ENCODE measurements at places on chromosomes 3 and 15.
A peak's percentile ranks its signal among the peaks of the same experiment; 100 is the strongest.

GRCh38 chr15:74062671-74063070 lies 19.7 kb downstream of the GOLGA6A start:
- no peak for DNase-seq

DNA sequence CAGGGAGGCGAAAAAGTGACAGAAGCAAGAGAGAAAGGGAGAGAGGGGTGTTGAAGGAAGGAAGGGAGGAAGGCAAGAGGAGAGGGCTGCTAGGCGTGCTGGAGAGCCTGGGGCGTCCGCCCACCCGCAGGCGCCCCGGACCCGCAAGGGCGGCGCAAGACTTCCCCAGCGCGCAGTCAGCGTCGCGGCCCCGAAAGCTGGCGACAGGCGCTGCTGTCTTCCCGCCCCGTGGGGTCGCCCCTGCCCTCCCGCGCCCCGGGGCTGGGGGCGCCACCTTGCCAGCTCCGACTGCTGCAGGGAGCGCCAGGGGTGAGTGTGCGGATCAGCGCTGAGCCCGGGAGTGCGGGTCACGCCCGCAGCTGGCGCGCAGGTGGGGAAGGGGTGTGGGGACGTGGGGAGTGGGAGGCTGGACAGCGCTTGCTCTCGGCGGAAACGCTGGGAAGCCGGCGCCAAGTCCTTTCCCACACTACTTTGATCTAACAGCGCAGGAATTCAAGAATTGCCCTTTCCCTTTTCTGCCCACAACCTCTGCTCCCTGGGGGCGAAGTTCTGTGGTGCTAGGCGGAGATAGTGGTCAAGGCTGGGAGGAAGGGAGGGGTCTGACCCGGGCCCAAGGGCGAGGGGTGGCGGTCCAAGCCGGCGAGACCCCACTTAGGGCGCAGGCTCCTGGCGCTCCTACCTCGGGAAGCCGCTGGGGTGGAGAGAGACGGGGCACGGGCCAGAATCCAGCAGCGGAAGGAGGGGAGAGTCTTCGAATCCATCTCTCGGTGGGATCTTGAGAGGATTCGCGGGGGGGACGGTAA lies 266.1 kb downstream of the CGGBP1 start:
- DNase-seq: no peak

DNA sequence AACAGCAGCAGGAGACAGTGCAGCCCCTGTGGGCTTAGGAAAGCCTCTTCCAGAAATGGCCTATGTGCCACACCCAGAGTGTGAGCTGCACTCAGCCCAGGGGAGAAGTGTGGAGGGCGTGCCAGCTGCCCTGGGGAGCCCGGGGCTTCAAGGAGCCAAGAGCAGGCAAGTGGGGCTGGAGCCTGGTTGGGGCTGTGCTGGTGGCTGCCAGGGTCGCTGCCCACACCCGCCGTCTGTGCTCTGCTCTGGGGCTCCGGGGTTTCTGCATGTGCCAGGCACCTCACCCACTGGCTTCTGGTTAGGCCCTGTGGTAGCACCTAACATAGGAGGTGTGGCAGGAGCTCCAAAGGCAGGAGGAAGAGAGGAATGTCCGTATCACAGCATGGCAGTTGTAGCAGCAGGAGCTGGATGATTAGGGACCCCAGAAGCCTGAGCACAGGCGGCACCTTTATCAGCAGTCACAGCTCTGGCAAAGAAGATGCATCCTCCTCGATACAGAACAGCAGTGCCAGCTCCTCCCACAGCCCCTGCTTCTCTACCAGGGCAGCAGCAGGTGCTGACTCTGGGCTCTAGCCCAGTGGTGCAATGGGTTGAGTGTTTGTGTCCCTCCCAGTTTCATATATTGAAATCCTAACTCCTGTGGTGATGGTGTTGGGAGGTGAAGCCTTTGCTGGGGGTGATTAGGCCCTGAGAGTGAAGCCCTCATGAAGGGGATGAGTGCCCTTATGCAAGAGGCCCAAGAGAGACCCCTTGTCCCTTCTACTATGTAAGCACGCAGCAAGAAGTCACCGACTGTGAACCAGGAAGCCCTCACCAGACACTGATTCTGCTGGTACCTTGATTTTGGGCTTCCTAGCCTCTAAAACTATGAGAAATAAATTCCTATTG lies 70.0 kb upstream of the KLF13 start:
- DNase-seq: no peak

DNA sequence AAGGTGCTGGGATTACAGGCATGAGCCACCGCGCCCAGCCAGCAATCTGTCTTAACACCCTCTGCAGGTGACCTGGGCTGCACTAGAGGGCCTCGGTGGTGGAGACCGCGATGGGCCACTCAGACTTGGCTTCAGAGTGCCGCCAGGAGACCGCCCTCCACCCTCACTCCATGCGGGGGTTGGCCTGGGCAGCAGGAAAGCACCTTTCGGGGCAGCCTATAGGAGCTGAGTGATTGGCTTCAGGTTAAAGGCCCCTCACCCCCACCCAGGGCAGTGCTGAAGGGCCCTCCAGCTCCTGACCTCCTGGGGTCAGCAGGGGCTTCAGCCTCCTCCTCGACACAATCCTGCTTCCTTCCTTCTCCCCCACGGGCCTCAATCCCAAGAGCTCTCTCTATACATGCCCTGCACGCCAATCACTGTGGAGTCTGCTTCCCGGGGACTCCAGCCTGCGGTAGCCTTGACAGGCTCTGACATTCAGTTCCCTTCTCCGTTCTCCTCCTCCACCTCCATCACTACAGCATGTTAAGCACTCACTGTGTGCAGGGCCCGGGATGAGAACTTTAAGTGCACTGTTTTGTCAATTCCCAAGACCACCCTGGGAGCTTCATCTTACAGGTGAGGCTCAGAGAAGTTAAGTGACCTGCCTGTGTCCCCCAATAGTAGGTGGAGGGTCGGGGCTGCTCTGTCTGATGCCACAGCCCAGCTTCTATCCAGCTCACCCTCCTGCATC lies 225.3 kb downstream of the XXYLT1 start:
- DNase-seq: no peak

DNA sequence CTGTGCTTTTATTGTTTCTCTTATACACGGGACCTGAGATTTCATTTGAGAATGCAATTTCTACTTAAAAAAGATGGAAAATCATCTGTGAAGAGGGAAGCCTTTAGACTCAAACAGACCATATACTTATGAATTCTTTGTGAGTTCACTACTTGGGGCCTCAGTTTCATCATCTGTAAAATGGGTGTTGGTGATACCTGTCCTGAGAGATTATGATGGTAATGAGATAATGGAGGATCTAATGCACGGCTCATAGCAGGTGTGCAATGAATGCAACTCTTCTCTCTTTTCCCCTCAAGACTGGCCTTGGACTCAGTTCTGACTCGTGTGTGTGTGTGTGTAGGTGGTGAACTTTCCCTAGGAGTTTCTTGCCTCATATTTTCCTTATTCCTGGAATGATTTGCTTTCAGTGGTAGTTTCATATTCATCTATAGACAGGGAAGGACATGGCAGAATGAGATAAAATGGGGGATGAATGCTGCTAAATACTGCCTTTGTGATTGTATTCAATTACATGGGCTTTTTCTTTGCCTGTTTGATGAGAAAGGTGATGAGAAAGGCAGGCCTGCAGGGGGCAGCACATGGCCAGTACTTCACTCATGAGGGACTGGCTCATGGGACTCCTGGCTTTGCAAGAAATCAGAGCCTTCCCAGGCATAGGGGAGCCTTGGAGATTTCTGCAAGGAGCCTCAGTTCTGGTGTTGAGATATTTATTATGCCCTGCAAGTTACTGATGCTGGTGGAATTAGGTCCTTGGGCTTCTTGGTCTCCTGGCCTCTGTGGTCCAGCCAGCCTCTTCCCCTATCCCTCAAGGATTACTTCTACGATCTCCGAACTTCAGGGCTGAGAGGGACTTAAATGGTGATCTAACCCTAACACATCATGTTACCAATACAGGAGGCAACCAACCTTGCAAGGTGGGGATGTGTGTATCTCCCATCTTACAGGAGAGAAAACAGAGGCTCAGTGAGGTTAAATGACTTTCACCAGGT lies 70.7 kb downstream of the RPLP1 start:
- peak; percentile 19 for DNase-seq

GRCh38 chr3:112582244-112582874 lies 20.5 kb downstream of the SLC35A5 start:
- no peak for DNase-seq

- no peak for DNase-seq
Observed at GRCh38 chr3:10015461-10015904, 10.8 kb upstream of the FANCD2 start.

DNA sequence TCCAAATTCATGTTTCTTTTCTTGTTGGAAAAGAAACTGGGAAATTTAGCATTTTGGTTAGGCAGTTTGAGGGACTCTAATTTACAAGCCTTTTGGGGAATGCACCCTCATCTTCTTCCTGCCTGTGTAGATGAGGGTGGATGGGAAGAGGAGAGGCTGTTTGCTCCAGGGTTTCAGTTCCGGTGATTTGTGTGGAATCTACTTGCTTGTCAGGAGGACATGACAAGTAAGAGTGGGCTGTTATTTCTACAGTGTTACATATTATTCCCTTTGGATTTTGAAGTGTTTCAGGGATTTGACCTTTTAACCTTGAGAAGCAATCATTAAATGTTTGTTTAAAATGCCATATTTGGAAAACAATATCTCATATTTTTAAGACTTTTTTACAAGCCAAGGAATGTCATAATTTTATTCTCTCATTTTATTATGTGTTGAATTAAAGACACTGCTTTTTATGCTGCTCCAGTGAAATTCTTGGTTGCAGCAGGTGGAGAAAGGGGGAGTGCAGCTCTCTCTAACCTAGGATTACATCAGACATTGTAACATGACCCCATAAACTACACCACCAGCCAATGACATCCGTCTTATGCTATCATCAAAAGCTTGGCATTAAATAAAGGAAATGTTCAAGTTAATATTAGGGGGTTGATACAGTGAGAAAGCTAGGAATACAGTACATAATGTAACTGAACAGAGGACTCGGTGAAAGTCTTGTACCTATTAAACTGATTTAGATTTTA lies 30.2 kb downstream of the PLAAT1 start:
- no peak for DNase-seq

- DNase-seq: no peak
Observed at GRCh38 chr3:73203101-73203500, 141.6 kb downstream of the EBLN2 start.

GRCh38 chr3:94822298-94822697 lies 759.4 kb downstream of the NSUN3 start:
- no peak for DNase-seq

DNA sequence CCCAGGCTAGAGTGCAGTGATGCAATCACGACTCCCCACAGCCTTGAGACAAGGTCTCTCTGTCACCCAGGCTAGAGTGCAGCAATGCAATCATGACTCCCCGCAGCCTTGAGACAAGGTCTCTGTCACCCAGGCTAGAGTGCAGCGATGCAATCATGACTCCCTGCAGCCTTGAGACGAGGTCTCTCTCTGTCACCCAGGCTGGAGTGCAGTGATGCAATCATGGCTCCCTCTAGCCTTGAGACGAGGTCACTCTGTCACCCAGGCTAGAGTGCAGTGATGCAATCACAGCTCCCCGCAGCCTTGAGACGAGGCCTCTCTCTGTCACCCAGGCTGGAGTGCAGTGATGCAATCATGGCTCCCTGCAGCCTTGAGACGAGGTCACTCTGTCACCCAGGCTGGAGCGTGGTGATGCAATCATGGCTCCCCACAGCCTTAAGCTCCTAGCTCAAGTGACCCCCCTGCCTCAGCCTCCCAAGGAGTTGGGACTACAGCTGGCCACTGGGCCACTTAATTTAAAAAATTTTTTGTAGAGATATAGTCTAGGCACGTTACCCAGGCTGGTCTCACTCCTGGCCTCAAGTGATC lies 26.1 kb downstream of the TFRC start:
- DNase-seq: no peak

- no peak for DNase-seq
Observed at GRCh38 chr15:90617668-90618097, 88.0 kb downstream of the CRTC3 start.

All from activated naive CD8-positive, alpha-beta T cell treated with anti-CD3 and anti-CD28 coated beads, Interleukin-2, amount 50 U/mL, for 16 hours (primary cell).